ENCODE measurements at places on chromosomes 5 and 9.

DNA sequence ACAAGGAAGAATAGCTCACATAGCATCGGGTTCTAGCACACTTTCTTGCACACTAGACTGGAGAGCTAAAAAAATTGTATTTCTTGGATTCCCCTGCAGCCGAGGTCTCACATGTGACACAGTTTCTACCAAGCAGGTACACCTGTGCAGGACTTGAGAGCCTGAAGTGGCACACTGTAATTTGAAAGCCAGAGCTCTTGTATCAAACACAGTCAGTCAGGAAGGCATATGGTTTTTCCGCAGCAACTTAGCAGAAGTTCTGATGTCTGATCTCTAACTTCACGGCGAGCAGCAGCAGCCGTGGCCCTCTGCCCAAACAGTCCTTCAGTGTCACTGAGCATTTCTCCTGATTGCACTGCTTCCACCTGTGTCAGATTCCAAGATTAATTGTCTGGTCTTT is 25.5 kb downstream of the TMEM245 start:
- DNase-seq, result no peak

DNA sequence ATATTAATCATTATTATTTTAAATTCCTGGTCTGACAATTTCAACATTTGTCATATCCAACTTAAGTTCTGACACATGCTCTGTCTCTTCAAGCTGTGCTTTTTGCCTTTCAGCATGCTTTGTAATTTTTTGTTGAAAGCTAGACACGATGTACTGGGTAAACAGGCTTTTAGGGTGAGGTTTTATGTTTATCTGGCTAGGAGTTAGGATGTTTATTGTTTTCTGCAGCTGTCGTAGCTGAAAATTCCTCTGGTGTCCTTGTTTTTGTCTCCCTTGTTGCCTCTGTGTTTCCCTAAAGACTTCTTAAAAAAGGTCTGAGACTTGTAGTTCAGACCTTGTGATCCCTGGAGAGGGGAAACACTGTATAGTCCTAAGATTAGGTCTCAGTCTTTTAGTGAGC is 20.6 kb downstream of the TUT7 start:
- no peak for DNase-seq

DNA sequence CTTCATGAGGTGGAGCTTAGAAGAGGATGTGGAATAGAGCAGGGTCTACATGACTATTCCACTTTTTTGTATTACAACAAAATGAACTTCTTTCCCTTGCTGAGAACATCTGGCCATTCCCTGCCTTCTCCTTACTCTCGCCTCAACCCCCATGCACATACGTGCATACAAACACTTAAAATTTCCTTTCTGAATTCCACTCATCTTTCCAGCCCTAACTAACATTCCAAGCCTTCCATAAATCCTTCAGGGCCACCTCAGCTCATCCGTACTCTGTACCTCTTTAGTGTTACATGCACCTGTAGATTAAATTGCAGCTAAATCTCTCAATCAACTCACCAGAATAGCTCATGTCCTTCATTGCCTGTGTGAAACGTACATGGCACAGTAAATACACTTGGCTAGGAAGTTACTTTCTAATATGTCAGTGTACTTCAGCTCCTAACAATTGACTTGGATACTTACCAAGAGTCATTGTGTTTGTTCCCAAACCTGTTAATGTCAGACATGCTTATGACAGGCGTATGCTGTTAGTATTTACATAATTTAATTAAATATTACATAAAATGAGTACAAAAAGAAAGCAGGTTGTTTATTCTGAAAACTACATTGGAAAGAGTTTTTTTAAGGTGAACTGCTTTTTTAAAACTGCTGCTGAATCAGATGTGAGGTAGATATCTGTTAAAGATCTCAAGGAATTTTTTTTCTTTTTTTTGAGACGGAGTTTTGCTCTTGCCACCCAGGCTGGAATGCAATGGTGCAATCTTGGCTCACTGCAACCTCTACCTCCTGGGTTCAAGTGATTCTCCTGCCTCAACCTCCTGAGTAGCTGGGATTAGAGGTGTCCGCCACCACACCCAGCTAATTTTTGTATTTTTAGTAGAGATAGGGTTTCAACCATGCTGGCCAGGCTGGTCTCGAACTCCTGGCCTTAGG is 55.7 kb downstream of the GLIS3 start:
- no peak for DNase-seq

DNA sequence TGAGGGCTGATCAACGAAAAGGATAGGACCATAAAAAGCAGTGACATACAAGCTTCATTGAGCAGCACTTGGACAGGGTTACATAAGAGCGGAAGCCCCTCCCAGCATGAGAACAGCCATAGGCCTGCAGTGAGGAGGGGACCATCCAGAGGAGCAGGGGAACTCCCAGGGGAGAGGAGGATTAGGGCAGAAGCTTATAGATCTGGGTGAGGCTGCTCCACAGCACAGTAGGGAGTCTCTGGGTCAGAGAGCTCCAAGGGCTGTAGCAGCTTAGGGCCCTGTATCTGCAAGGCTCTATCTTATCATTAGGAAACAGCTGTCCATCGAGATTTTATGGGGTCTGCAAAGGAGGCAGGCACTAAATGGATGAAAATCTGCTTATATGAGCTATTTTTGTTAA is 186.6 kb downstream of the DOCK8 start:
- DNase-seq, result no peak

DNA sequence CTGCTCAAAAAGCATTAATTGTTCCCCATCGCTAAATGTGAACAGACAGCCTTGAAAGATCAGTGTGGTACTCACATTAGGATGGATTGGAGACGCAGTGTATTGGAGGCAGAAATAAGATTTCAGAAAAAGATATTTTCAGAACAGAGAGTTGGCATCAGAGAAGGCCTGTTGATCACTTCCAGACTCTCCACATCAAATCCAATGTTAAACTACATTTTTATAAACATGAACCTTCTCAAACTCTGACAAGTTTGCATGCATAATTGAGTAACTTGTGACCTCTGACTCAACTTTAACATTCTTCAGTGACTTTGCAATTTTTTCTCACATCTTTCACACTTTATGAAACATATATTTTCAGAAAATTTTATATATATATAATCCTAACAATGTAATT is 919.6 kb upstream of the SEMA6A start:
- DNase-seq, result no peak

Data from esophagus squamous epithelium (tissue), 5 donors.